ENCODE measurements at places on chromosomes 7 and 10. TPM values are rescaled to one million over a fixed set of nuclear protein-coding genes. Genes with fewer than 3 reads are reported as not detected.
A peak's percentile ranks its signal among the peaks of the same experiment; 100 is the strongest.

The LIPF gene
- not detected for total RNA-seq

DNA sequence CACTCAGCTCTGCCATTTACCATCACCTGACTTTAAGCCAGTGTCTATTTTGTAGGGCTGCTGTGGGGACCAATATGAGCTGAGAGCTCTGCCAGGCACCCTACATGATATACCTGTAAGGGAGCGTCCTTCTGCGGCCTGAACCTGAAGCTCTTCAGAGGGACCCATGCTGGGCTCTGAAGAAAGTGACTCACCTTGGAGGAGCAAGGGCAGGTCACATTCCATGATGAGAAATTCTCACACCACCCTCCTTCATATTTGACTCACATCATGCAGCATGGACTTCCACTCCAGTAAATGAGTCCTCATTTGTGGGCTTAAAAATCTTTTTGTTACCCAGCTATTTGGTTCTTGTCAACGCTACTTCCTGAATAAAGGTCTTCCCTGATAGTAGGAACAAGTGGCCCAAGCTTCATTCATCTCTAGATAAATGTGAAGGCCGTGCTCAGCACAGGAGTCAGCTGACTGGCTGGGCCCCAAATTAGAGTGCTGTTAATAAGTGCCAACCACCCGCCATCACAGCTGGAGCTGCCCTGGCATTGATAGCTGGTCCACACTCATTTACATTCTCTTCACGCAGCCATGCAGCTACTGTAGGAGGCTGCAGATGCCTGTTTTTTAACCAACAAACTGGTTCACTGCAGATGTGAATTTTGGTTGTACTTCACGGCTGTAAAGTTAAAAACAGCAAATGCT lies 78.4 kb downstream of the RNF216 start:
- no peaks in the 10 kb centered on the region for H3K27me3 ChIP-seq
- no peak for DNase-seq
- H3K36me3 ChIP-seq: no peaks in the 10 kb centered on the region
- H3K27ac ChIP-seq: no peak overlapping the region

DNA sequence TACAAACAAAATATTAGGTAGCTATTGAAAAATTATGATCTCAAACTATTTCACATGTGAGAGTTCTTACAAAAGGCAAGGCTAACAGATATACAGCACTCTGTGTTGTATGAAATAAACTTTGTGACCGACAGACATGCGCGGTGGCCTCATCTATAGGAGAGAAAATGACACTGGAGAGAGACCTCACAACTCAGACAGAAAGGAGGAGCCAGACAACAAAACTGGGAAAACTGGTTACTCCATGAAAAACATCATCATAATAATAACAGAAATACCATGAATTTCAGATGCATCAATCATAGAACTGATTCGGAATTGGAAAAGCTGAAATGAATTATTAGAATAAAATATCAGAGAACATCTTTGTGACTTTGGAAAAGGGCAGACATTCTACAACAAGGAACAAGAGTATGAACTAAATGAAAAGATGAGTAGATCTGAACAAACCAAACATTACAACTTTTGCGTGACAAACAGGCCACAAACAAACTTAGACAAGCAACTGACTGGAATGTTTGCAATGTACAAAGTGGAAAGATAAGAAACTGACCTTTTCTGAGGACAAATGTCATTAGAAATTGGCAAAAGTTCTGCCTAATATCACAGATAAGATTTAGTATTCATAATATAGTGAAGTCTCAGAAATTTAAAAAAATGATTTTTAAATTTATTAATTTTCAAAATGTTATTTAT lies 69.3 kb downstream of the TNS3 start:
- no peak overlapping the region for H3K4me3 ChIP-seq
- peaks cover 3% of the 10 kb centered on the region for H3K36me3 ChIP-seq
- no peak overlapping the region for H3K27ac ChIP-seq
- no peaks in the 10 kb centered on the region for H3K27me3 ChIP-seq

DNA sequence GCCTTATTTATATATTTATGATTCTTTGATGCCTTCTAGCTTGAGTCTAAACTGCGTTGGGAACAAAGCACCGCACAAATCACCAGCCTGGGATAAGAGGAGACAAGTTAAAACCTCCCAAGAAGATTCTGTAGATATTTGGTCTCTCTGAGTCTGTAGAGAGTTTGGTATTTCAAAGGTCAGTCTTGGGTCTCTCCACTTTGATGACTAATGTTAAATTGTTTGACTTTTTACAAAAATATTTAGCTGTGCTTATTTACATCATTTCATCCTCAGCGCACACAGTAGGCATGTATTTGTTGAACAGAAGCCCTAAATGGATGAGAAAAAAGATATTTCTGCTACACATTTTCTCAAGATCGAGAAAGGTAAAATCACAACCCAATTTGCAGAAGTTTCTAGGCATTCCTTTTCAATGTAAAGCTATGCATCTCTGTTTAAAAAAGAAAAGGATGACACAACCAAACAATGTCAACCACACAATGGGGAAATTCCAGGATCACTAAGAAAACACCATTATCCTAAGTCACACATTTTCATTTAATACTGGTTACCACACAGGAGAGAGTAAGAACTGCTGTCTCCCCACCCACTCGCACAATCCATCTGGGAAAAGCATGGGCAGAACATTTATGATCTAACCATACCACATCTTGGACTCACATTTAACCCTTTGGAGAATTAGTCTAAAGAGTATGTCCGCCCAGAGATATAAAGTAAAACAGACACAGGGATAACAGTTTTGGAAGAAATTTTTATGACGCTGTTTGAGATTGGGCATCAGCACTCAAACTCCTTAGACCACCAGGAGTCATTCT lies 4.4 kb downstream of the CDK6 start:
- peaks cover 14% of the 10 kb centered on the region for H3K27me3 ChIP-seq
- DNase-seq: no peak
- peak overlapping the region; percentile 97 for H3K4me3 ChIP-seq
- H3K27ac ChIP-seq: peak overlapping the region; percentile 90

The GOLGA7B gene
- 0.36 TPM for total RNA-seq

DNA sequence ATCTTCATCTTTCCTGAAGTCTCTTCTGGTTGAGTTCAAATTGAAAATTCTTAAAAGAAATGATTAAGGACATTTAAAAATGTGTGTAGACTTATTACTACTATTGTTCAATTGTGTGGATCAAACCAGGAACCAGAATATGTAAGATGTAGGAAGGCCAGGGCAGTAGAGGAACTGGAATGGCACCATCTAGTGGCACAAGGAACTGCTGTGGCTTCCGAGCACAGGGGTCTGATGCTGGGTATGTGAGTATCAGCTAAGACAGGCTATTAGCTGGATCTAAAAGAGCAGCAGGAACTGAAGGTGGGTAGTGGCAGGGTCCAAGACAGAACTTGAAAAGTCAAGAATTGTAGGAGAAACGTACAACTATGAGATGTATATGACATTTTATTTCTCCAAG lies 247.3 kb downstream of the SEMA3A start:
- DNase-seq: no peak
- H3K27me3 ChIP-seq: no peaks in the 10 kb centered on the region
- no peaks in the 10 kb centered on the region for H3K4me1 ChIP-seq
- H3K27ac ChIP-seq: no peak overlapping the region
- no peaks in the 10 kb centered on the region for H3K36me3 ChIP-seq
- H3K4me3 ChIP-seq: no peak overlapping the region

- H3K4me3 ChIP-seq: no peak overlapping the region
- peaks cover 10% of the 10 kb centered on the region for H3K4me1 ChIP-seq
- no peak overlapping the region for H3K27ac ChIP-seq
- peaks cover 6% of the 10 kb centered on the region for H3K36me3 ChIP-seq
These were observed 125.3 kb upstream of the CELF2 start for GRCh38 chr10:10892290-10892875.

The ADRA2A gene
- total RNA-seq: 0.07 TPM

The ATOH7 gene
- 0.20 TPM for total RNA-seq

GRCh38 chr7:125061776-125062397 lies 132.3 kb upstream of the POT1 start:
- peaks cover 11% of the 10 kb centered on the region for H3K4me1 ChIP-seq
- H3K4me3 ChIP-seq: no peak overlapping the region
- no peaks in the 10 kb centered on the region for H3K27me3 ChIP-seq
- H3K27ac ChIP-seq: no peak overlapping the region

GRCh38 chr10:90929179-90929578 lies 8.3 kb upstream of the ANKRD1 start:
- no peak for DNase-seq
- peaks cover 21% of the 10 kb centered on the region for H3K4me1 ChIP-seq
- H3K4me3 ChIP-seq: no peak overlapping the region

- H3K27ac ChIP-seq: no peak overlapping the region
- no peak overlapping the region for H3K4me3 ChIP-seq
- H3K27me3 ChIP-seq: no peaks in the 10 kb centered on the region
- DNase-seq: no peak
- H3K4me1 ChIP-seq: no peaks in the 10 kb centered on the region
These were observed 48.8 kb upstream of the SAMD8 start for GRCh38 chr10:75062506-75063299.

GRCh38 chr7:46937826-46938225 lies 644.1 kb downstream of the TNS3 start:
- H3K4me1 ChIP-seq: no peaks in the 10 kb centered on the region
- no peaks in the 10 kb centered on the region for H3K27me3 ChIP-seq
- H3K4me3 ChIP-seq: no peak overlapping the region
- no peak for DNase-seq
- H3K36me3 ChIP-seq: no peaks in the 10 kb centered on the region
- no peak overlapping the region for H3K27ac ChIP-seq

The HILPDA gene
- total RNA-seq: 46.7 TPM

The PRPF18 gene
- total RNA-seq: 14.6 TPM

- no peaks in the 10 kb centered on the region for H3K4me1 ChIP-seq
- DNase-seq: no peak
- peaks cover 7% of the 10 kb centered on the region for H3K36me3 ChIP-seq
- H3K27me3 ChIP-seq: no peaks in the 10 kb centered on the region
These were observed 44.4 kb upstream of the OPN4 start for GRCh38 chr10:86609920-86610319.

DNA sequence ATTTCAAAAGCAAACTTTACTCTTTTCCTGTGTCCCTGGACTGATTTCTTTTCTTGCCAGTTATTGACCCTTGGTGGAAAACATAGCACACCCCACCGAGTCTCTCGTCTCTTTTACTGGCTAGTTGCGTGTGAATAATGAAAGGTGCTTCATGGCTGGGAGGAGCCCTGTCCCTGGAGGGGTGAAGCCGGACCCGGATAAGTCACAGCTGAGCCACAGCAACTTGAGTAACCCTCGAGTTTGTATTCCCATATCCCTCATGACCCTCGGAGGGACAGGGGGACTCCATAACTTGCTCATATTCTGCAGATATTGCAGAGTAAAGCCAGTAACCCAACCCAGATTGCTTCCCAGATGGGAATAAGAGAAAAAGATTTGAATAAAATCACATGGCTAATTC lies 147.5 kb upstream of the FRMD4A start:
- H3K27ac ChIP-seq: no peak overlapping the region
- H3K4me1 ChIP-seq: peaks cover 13% of the 10 kb centered on the region
- no peak overlapping the region for H3K4me3 ChIP-seq
- DNase-seq: no peak
- H3K36me3 ChIP-seq: no peaks in the 10 kb centered on the region

The EPHB6 gene
- total RNA-seq: 12.3 TPM

The PRSS37 gene
- not detected for total RNA-seq

The TMEM184A gene
- total RNA-seq: not detected

The TAS2R39 gene
- total RNA-seq: not detected

The PIK3AP1 gene
- total RNA-seq: 1.3 TPM

DNA sequence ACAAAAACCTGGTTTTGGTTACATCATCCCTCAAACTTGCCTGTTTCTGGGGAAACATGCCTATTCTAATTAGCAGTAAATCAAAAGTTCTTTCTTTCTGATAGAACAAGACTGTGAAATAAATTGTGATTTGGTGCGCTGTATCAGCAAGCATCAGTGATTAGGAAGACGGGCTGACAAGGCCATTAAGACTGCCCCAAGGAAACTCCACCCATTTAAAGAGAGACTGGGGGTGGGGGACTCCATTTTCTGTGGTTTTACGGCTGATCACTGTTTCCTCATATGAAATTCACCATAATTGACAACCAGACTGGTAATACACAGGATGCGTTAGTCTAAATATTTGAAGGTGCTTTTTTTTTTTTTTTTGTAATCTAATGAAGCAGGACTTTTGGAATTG lies 68.7 kb downstream of the MBL2 start:
- no peaks in the 10 kb centered on the region for H3K27me3 ChIP-seq
- H3K4me3 ChIP-seq: no peak overlapping the region
- no peaks in the 10 kb centered on the region for H3K36me3 ChIP-seq
- no peak overlapping the region for H3K27ac ChIP-seq
- DNase-seq: no peak
- no peaks in the 10 kb centered on the region for H3K4me1 ChIP-seq

The FAM241B gene
- total RNA-seq: 11.6 TPM

The WDR86 gene
- 29.8 TPM for total RNA-seq

The SFTPD gene
- not detected for total RNA-seq

DNA sequence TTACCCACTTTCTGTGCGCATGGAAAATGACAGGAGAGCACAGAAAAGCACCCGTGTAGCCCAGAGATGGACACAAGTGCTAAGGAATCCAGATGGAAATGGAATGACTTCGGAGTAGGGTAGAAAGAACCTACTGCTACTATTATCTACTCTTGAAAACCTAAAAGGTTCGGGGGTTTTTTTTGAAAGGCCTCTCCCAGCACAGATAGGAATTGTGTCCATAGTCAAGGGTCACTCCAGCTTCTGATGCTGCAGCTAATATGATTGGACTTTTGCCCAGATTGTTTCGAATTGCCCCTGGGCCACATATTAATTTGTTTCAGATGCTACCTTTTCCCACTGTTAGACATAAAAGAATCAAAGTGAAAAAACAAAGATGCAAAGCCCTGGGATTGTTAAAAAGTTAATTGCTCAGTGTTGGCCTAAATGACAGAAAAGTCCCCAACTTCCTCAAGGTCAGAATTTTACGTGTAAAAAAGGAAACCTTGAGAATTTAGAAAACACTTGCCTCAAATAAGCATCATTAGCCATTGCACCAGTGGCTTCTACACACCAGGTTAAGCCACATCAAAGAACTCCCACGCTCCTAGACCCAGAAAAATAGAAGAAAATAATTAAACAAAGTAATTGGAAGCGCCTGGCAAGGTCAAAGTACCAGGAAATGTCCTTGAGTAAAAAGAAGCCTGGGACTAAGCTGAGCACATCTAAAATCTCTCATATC lies 40.8 kb upstream of the INSIG1 start:
- no peak for DNase-seq
- peaks cover 3% of the 10 kb centered on the region for H3K4me1 ChIP-seq
- H3K4me3 ChIP-seq: no peak overlapping the region

DNA sequence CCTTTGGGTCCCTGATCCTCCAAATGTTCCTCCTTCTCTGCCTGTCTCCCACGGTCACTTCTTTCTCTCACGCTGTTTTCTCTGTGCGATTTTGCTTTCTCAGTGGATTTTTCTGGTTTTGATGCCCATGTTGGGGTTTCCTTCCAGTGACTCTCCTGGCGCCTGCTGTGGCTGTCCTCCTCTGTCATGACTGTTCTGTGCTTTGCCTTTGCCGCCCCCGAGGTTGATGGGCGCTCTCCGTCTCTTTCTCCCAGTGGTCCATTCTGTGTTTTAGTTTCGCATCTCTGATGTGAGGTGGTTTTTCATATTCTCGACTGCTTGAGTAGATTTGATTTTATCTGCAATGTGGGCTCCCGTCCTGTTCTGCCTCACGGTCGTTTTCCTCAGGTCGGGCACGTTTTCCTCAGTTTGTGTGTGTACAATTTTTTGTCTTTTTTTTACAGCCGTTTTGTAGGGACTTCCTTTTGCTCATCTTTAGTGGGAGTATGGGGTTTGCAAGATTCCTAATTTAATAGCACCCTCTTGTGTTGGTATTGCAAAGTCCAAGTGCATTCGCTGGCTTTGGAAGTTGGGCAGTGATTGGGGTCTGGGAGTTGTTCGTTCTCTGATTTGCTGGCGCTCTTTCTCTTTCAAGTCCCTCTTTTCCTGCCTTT lies 100.0 kb downstream of the INPP5A start:
- no peaks in the 10 kb centered on the region for H3K27me3 ChIP-seq
- H3K36me3 ChIP-seq: no peaks in the 10 kb centered on the region
- no peak overlapping the region for H3K4me3 ChIP-seq
- no peak overlapping the region for H3K27ac ChIP-seq
- H3K4me1 ChIP-seq: peaks cover 23% of the 10 kb centered on the region
- peak; percentile 41 for DNase-seq

All from neural crest cell (in vitro differentiated cells).